ENCODE measurements at places on chromosomes 2 and 18. TPM values are rescaled to one million over a fixed set of nuclear protein-coding genes. Genes with fewer than 3 reads are reported as not detected.

Gene CLHC1
- 12.3 TPM for total RNA-seq

Gene SLC4A3
- total RNA-seq: 0.14 TPM

Gene STRADB
- 23.1 TPM for total RNA-seq

Gene ARL5A
- 71.7 TPM for total RNA-seq

Gene CWC22
- total RNA-seq: 27.8 TPM

Gene TRIM43
- total RNA-seq: 0.25 TPM

Gene HMSD
- total RNA-seq: 9.1 TPM

Gene CHRNG
- not detected for total RNA-seq

Gene DAPL1
- not detected for total RNA-seq

Gene COL6A3
- 7.9 TPM for total RNA-seq

Gene FEV
- total RNA-seq: not detected

Gene CYS1
- 0.78 TPM for total RNA-seq

Gene IL1RN
- total RNA-seq: 15.9 TPM
